Stimulated activated CD8-positive, alpha-beta memory T cell treated with anti-CD3 and anti-CD28 coated beads, Interleukin-4, amount 100 ng/mL, for 4 hours (primary cell): ENCODE measurements at places on chromosomes 7 and 10.

- DNase-seq: no peak
Measured at GRCh38 chr10:12459340-12459739, 110.0 kb downstream of the CAMK1D start.

DNA sequence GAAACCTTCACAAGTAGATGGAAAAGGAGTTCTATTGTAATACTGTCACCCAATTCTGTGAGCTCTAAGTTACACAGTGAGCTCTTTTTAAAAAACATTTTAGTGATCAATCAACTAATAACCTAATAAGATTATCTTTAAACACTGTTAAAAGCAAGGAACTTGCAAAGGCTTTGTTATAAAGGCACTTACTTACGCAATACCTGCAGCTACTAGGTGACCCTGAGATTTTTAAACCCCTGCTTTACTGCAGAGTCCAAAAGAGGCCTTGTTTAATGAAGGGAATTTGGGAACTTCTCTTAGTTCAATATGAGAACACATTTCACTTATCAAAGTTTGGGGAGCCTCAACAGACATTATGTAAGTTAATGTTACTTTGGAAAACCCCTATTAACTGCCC lies 53.3 kb downstream of the P4HA1 start:
- no peak for DNase-seq

DNA sequence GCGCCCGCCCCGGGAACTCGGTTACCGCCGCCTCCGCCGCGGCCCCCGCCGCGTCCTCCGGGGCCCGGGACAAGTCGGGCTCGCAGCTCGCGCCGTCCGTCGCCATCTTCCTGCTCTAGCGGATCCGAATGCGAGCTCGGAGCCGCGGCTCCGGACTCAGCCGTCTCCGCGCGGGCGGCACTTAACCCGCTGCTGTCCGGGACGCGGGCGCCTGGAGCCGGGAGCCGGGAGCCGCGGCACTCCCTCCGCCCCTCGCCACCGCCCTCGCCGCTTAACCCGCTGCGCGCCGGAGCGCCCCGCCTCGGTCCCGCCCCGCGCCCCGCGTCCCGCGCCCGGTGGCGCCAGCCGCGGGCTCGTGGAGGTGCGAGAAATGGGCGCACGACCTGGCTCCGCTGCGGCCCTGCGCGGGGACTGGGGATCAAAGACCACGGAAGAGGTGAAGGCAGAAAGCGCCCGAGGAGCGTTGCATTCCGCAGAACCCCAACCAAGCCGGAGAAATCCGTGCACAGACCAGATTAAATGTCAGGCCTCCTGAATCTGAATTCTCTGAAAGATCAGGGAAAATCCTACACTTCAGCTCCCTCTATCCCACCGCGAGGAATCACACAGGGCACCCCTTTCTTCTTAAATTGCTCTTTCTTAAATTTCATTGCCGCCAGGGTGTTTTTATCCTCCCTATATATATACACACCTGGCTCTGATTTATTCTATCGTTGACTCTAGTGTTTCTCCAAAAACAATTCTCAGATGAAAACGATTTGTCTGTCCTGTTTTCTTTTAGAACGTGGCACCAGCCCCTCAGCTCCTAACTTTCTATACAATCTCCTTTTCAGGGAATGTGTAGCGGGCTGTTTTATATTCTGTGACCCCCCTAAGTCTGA lies at the start of gene CTTNBP2:
Gene CTTNBP2, minus strand, starts transcription at position 132 of the 881 bp plus-strand sequence. Its CDS starts 26 bp downstream, at position 106.
- no peak for DNase-seq

DNA sequence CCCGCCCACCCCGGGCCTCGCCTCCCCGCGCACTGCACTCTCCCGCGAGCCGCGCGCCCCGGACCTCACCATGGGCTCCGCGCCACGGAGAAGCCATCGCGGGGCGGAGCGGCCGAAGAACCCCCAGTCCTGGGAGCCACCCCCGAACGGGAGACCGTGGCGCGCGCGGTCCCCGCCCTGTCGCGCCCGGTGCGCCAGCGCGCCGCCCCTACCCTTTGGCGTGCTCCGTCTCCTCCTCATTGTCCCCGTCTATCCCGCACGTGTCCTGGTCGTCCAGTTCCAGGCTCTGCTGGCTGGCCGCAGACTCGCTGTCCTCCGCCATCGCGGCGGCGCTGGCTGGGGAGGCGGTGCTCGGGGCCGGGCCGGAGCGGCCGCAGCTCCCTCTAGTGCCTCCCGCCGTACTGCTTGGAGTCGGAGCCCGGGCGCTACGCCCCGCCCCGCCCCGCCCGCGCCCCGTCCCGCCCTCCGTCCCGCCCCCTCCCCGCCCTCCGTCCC lies at the start of gene NMT2:
Gene NMT2, minus strand, starts transcription at position 403 of the 495 bp plus-strand sequence. Its CDS starts 81 bp downstream, at position 322.
- DNase-seq: no peak

DNA sequence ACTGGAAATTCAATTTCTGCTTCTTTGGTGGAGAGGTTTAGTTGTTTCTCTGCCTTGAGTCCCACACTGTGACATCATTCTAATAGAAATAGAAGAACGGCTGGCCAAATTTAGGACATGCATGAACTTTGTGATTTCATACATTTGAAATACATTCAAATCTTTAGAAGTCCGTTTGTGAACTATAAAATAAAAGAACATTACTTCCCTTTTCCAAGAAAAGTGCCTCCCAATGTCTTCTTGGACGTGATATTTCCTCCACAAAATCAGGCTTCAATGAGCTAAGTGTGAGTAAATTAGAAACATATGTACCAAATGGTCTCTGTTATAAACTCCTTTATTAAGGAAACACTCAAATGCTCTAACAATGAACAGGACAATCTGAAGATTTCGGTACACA lies 314.5 kb upstream of the AKR1E2 start:
- DNase-seq: no peak

DNA sequence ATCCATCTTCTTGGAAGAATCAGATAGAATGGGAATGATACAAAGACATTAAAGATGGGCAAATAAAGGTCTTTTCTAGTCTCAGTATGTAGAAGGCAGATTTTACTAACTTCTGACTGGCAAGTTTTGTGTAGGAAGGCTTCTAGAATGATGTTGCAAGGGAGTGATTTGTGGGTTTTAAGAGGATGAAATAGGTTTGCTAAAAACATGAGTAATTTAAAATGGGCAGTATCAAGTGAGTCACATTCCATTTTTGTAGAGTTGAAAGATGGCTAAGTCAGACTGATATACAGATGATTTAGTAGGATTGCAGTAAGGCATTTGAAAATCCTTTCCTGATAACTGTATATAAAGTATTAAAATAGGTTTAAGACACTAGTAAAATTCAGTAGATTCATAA lies 777.4 kb downstream of the SORCS1 start:
- DNase-seq: no peak

GRCh38 chr7:24830440-24831050 lies 73.3 kb upstream of the GSDME start:
- DNase-seq: no peak

- DNase-seq: no peak
Measured at GRCh38 chr10:24438800-24439199, 229.9 kb downstream of the KIAA1217 start.

DNA sequence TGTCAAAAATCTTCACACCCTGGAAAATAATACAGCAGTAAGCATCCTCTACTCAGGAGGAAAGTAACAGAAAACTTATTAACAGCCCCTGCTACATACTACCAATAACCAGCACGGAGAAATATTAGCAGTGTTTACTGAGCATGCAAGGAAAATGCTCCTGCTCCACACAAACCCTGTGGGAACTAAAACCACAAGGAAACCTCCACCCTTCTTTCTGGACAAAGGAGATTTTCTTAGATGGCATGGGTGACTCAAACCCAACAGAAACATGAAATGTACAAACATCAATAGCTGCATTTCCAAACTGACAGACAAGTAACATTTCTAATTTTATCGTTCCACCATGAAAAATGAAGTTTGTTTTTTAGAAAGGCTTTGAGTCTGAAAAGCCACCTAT lies 113.4 kb downstream of the VPS41 start:
- no peak for DNase-seq

GRCh38 chr7:67377939-67378862 lies 381.6 kb downstream of the TYW1 start:
- DNase-seq: peak; percentile 18

DNA sequence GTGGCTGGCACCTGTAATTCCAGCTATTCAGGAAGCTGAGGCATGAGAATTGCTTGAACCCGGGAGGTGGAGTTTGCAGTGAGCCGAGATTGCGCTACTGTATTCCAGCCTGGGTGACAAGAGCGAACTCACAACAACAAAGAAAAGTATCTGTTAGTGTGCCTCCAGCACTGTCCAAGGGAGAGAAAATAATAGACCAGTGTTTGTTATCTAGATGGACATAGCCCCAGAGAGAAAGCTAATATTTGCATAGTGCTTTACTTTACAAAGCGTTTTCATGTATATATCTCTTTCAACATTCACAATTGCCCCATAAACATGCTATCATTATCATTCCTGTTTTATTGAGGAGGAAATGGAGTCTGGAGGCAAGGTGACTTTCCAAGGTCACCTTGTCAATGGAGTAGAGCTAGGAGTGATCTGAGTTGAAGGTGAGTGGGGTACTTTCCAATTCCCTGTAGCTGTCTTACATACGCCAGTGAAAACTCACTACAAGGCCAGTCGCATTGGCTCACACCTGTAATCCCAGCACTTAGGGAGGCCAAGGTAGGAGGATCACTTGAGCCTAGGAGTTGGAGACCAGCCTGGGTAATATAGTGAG lies 49.7 kb upstream of the KIF5B start:
- no peak for DNase-seq

DNA sequence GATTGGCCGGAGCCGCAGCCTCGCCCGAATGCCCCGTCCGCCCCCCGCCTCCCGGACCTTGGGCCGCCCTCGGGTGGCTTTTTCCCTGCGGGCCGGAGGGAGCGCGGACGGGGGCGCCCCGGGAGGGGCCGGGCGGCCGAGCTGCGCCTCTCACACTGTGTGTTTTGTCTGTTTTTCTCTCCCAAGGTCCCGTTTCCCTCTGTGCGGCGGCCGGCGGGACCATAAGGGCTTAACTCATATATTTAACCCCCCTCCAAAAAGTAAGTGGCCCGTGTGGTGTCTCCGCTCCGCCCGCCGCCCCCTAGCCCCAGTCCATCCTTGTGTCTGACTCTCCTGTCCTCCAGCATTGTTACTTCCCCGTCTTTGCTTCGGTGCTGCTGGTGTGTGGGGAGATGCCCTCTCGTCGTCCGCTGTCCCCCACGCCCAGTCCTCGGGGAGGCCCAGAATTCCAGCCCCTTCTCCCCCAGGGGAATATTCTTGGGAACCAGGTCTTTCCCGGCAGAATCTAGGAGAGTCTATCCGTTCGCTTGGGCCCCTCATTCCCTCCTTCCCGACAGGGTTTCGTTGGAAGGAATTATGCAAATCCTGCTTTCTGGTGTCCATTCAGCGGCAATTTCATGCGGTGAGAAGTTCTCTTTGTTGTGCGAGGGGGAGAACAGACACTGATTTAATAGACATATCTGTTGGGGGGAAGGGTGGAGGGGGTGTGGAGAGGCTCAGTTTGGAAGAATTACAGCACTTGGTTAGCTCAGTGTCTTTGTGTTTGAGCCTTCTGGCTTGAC lies 1.3 kb downstream of the LCOR start:
- no peak for DNase-seq

DNA sequence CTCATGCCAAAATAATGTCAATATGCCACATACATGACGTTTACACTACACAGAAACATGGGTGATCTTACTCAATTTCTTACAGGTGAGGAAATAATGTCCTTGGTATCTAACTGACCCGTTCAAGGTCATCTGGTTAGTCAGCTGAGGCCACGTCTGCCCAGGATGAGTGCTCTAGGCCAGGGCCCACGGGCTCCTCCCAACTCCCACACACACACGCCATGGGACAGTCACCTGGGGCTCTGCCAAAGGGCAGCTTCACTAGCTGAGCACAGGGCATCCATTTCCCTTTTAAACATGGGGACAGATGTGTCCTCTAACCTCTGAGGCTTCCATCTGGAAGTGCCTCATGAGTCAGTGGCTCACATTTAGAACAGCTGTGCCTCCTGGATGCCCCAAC lies 123.9 kb downstream of the TNS3 start:
- DNase-seq: no peak

- no peak for DNase-seq
Measured at GRCh38 chr10:128908099-128908498, 558.9 kb upstream of the MGMT start.

GRCh38 chr7:45583296-45583695 lies 9.1 kb downstream of the ADCY1 start:
- no peak for DNase-seq

- DNase-seq: no peak
Measured at GRCh38 chr10:77247031-77247990, 390.3 kb downstream of the KCNMA1 start.

GRCh38 chr7:42831718-42832522 lies 80.0 kb downstream of the C7orf25 start:
- no peak for DNase-seq

DNA sequence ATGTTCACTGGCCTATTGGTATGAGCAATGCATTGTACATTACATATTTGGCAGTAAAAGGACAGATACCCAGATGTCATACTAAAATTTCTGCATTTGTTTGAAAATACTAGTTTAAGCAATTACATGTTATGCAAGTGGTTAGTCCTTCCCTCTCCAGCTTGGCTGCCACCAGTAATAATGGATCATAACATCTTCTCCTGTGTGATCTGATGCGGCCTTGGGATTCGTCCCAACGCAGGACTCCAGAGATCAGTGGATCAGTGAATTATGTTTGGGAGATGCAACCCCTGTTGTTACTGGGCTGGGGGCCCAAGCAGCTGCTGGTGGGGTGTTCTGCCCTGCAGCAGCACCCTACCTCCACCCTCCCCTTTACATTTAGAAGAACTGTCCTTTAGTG lies 11.2 kb upstream of the PDK4 start:
- no peak for DNase-seq

DNA sequence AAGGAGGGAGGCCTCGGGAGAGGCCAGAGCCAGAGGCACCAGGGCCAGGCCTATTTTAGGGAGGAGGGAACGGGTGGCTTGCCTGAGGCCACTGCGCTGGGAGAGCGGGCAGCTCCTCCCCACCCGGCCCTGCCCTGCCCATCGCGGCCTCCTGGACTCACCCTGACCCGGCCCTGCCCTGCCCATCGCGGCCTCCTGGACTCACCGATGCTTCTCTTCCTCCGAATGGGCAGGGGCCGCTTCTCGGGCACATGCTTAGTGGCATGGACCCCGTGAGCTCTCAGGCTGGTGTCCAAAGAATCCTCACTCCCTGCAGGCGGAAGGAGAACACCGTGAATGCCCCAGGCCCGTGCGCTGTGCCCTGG lies 7.5 kb downstream of the PDGFA start:
- no peak for DNase-seq
